ENCODE measurements at places on chromosomes 1 and 21.

DNA sequence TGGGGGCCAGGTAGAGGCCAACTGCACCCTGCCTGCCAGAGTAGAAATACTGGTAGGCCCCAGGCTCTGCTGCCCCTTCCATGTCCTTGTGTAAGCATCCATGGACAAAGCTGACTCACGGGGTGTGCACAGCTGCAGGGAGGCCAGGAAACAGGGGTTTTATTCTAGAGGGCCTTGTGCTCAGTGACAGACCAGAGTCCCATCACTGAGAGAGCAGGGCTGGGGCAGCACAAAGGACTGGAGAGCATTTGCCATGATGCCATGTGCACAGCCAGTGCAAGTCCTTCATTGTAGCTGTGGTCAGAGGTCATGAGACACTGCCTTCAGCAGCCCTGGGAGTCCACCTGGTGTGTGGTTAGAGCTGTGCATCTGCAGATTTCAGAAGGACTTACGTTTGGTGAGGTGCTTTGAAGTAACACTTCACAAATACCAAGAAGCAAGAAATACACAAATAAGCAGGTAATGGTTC is 8.1 kb downstream of the ARF1 start:
- DNase-seq, result no peak

DNA sequence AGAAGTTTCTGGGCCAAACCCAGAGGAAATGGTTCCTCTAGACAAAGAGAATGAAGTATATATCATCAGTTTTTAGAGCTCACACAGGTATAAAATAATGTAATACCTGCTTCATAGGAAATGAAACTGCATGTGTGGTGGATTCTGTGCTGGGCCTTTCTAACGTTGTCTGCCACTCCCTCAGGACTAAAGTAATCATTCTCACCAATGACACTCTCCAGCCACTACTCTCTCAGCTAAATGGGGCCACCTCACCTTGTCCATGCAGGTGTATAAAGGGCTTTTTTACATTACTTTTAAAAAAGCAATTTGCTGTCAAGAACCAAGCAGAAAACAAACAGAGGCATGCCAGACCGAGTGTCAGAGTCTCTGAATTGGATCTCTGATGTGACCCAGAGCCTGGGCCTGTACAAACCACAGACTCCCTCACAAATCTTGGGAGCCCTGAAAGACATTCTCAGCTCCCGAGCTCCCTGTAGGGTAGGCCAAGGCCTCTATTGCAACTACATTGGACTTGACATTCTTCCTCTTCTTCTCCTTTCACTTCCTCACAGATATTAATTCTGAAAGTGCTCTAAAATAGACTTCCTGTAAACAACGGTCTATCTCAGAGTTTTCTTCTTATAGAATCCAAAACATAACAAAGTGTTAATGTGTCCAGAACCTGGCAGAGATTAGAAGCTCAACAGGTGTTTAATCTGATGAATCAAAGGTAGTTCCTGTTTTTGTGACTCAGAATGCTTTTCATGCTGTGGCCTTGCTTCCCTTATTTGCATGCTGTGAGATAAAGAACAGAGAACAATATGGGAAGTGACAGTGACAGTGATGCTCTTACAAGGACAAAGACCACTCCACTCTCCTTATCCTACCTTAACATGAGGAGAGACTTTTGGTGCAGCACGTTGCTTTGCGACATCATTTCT is 8.6 kb downstream of the AIM2 start:
- DNase-seq, result no peak

GRCh38 chr1:109140392-109140791 is 26.5 kb downstream of the ELAPOR1 start:
- no peak for DNase-seq

GRCh38 chr1:198809247-198809646 is 170.4 kb downstream of the PTPRC start:
- no peak for DNase-seq

- DNase-seq, result no peak
Observed at GRCh38 chr1:241156231-241156965, 200.6 kb downstream of the RGS7 start.

DNA sequence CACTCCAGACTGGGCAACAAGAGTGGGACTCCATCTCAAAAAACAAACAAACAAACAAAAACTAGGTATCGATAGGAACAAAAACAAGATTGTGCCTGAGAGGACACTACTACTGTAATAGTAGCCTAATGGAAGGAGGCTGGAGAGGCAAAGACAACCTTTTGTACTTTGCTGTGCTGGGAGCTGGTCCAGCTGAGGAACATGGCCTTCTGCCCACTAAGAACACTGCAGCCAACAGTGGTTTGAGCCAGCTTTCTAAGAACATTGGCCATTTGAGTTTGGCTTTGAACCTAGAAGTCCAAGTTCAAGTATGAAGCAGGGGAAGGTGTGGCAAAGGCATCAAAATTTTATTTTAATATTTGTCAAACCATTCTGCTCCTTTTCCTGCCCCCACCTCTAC is 22.7 kb upstream of the RGS8 start:
- no peak for DNase-seq

- no peak for DNase-seq
Observed at GRCh38 chr1:95278173-95279006, 44.4 kb downstream of the RWDD3 start.

- DNase-seq, result no peak
Observed at GRCh38 chr1:2785631-2786328, 15.7 kb downstream of the TTC34 start.

- no peak for DNase-seq
Observed at GRCh38 chr1:187551061-187551460, 722.3 kb downstream of the PLA2G4A start.

DNA sequence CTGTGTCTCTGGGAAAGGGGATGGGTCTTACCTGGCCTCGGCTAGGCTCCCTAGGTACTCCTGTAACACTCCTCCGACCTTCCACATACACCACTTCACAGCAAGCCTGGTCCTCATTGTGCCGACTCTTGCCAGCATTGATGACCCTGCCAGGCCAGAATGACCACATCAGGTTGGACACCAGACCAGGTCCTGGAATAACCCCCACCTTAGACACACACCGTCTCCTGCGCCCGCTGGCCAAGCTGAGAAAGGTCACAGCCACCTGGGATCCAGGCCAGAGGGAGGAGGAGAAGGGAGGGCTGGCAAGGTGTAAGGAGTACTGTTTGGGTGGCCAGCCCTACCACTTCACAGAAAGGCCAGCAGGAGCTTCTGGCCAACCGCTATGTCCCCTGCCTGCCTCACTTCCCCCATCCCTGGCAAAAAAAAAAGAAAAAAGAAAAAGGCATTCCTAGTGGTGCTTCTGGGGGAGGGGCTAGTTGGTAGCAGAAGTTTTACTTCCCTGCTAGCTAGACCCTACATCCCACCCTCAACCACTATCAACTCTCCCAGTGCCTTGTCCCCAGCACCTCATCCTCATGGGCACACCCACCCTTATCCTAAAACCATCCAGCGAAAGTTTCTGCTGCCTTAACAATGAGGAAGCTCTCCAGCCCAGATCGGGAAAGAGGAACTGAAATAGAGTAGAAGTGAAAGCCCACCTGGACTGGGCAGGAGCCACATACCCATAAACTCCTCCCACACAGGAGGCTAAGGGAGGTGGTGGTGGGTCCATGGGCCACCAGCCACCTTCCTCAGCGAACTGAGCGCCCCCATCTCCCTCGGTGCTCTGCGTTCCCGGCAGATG is 1.4 kb downstream of the PPM1J start:
- DNase-seq, result no peak

GRCh38 chr1:240099748-240100147 is 8.1 kb downstream of the FMN2 start:
- DNase-seq, result no peak

- no peak for DNase-seq
Observed at GRCh38 chr1:232473900-232474299, 156.0 kb downstream of the SIPA1L2 start.

DNA sequence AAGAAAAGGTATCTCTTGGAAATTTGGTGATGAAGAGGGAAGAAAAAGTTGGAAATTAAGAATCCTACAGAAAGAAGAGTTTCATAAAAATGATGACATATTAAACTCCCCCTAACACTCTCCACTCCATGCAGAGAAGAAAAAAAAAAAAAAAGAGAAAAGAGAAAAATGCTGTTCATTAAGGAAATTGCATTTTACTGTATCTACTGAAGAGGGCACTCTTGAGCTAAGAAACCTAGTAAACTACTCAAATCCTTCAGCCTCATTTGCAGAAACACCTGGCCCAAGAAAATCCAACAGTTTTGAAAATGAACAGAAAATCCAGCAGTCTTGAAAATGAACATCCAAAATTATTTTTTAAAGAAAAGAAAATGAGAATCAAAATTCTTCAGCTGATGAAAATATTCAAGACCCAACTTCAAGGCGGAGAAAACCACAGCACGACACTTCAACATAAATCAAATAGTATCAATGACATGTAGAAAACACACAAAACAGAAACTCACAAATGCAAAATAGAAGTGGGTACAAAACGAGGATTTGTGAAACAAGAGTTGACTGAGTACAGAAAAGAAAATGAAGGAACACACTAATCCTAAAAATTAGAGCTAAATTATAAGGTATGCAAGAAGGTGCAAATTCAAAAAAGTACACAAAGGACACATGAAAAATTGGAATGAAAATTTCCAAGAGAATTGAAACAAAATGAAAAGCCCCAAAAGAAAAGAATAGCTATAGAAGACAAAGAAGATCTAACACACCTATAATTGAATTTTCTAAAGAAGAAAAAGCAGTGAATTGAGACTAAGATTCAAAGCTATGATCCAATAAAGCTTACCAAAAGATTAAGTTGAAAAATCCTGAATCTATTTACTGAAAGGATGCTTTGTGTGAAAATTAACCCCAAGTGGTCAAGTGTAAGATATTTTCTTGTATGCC is 73.2 kb upstream of the DNAJC6 start:
- DNase-seq, result no peak

All from stimulated activated CD4-positive, alpha-beta T cell treated with anti-CD3 and anti-CD28 coated beads, Interleukin-4, amount 100 ng/mL, for 24 hours (primary cell).